Lung (tissue), 17 donors: ENCODE measurements at places on chromosomes 11 and 22. TPM values are rescaled to one million over a fixed set of nuclear protein-coding genes. Genes with fewer than 3 reads are reported as not detected.

DDIAS gene
- 2.8 TPM for total RNA-seq

OR51B2 gene
- 1.9 TPM for total RNA-seq

C11orf87 gene
- not detected for total RNA-seq

MOGAT2 gene
- total RNA-seq = 0.09 TPM

OR52A1 gene
- not detected for total RNA-seq

KCNJ4 gene
- total RNA-seq = not detected

CDC42EP2 gene
- 28.9 TPM for total RNA-seq

TRIM48 gene
- total RNA-seq = not detected

CEND1 gene
- 0.18 TPM for total RNA-seq

DUSP8 gene
- total RNA-seq = 2.0 TPM

MMP8 gene
- 1.5 TPM for total RNA-seq

AQP11 gene
- 0.58 TPM for total RNA-seq

TTC12 gene
- 28.9 TPM for total RNA-seq

APOBEC3B gene
- total RNA-seq = 1.0 TPM

GLYAT gene
- not detected for total RNA-seq

MS4A10 gene
- not detected for total RNA-seq

PHOX2A gene
- not detected for total RNA-seq

LRRN4CL gene
- total RNA-seq = 2.6 TPM
